ENCODE measurements at places on chromosomes 2 and 18. TPM values are rescaled to one million over a fixed set of nuclear protein-coding genes. Genes with fewer than 3 reads are reported as not detected.

DNA sequence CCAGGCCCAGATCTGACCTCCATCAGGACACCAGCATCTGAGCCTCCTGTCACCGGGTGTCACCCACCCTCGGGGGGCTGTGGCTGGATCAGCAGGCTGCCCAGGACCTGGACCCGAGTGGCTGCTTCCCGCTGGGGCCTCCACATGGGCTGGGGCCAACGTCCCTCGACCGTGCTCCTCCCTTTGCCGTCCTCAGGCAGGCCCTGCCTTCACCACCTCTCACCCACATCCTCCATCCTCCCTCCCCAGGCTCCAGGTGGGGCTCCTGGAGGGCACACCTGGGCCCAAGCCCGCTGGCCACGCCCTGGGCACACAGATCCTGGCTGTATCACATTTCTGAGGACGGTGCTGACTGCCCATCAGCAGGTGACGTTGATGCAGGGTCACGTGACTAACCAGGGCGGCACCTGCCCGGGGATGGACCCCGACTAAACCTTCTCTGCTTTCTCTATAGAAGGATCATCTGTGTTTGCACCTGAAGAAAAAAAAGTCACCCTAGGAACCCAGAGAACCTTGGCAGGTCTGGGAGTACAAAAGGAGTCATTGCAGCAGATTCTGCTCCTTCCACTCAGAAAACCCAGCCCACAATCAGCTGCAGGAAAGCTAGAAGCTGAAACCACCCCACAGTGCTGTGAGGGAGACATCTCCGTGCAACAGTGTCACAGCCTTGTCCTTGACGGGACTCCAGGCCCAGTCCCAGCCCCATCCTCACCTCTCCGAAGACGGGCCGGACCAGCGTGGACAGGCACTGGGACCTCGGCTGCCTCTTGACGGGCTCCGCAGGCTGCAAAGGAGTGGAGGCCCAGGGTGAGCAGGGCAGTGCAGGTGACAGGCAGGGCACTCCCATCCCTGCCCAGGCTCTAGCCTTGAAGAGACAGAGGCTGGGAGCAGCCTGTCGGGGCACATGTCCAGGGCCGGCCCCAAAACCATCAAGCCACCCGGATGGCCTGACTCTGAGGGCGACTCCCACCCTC, 11.2 kb downstream of the STK25 start:
- no peak for DNase-seq

GRCh38 chr18:24516261-24516660, 55.8 kb downstream of the HRH4 start:
- DNase-seq: no peak

- DNase-seq: no peak
Observed at GRCh38 chr2:165920748-165921147, 32.8 kb downstream of the TTC21B start.

DNA sequence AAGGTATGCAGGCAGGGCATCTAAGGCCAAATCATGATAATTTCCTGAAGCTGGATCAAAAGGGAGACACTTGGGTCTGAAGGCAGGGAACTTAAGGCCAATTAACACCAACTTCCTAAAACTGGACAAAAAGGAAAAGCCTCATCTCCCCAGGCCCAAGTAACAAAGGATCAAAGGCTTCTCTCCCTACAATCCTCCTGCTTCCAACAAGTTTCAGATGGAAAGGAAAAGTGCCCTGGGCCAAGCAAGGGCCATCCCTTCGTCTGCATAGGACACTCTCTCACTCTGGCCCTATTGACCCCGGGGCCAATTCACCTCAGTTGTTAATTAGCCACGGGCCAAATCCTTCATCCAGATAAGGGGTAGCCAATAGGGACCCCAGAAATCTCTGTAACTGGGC, 1335.8 kb upstream of the CDH2 start:
- no peak for DNase-seq

Gene SPDYA
- total RNA-seq: not detected

GRCh38 chr18:3663870-3664512, 214.0 kb downstream of the TGIF1 start:
- DNase-seq: no peak

GRCh38 chr2:40401896-40402295, 50.0 kb downstream of the SLC8A1 start:
- peak; percentile 97 for DNase-seq

Measured in A172 (cell line).